ENCODE measurements at places on chromosomes 1 and 21. TPM values are rescaled to one million over a fixed set of nuclear protein-coding genes. Genes with fewer than 3 reads are reported as not detected.

Gene GPX7
- 11.5 TPM for total RNA-seq

Gene LCE1C
- total RNA-seq: not detected

Gene ADORA1
- total RNA-seq: 0.55 TPM

- H3K36me3 ChIP-seq: no peaks in the 10 kb centered on the region
- no peak overlapping the region for H3K27ac ChIP-seq
- no peak overlapping the region for H3K4me3 ChIP-seq
- DNase-seq: no peak
Measured at GRCh38 chr1:22611530-22611947, 24.9 kb upstream of the C1QA start.

- H3K27me3 ChIP-seq: no peaks in the 10 kb centered on the region
- peak overlapping the region; percentile 3 for H3K27ac ChIP-seq
- no peak for DNase-seq
- peaks cover 6% of the 10 kb centered on the region for H3K4me1 ChIP-seq
- H3K4me3 ChIP-seq: no peak overlapping the region
- no peaks in the 10 kb centered on the region for H3K36me3 ChIP-seq
Measured at GRCh38 chr1:153598309-153599172, 14.4 kb downstream of the S100A16 start.

GRCh38 chr1:209614906-209615305, 31.4 kb downstream of the CAMK1G start:
- H3K4me1 ChIP-seq: no peaks in the 10 kb centered on the region
- H3K27ac ChIP-seq: no peak overlapping the region
- H3K27me3 ChIP-seq: no peaks in the 10 kb centered on the region
- H3K4me3 ChIP-seq: no peak overlapping the region
- DNase-seq: no peak
- peaks cover 27% of the 10 kb centered on the region for H3K36me3 ChIP-seq

GRCh38 chr1:114289824-114290223, 136.2 kb upstream of the SYT6 start:
- H3K27ac ChIP-seq: no peak overlapping the region
- no peaks in the 10 kb centered on the region for H3K36me3 ChIP-seq
- H3K27me3 ChIP-seq: no peaks in the 10 kb centered on the region
- H3K4me1 ChIP-seq: no peaks in the 10 kb centered on the region
- H3K4me3 ChIP-seq: no peak overlapping the region
